HCT116 (cell line): ENCODE measurements at places on chromosomes 11 and 22.
A peak's percentile ranks its signal among the peaks of the same experiment; 100 is the strongest.

DNA sequence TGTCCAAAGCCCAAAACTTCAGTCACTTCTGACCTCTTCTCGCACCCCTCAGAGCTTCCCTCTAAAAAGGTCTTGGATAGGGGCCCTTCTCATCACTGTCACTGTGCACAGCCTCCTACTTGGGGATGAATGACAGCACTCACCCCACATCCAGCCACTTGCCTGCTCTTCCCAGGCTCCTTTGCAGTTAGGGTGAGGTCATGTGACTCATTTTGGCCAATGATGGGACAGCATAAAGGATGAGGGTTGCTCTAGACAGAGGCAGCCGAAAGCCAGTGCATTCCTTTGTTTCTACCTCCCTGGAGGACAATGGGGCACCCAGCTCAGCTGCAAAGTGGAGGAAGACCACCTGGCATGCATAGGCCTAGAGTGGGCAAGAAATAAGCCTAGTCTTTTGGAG is 1413.3 kb downstream of the TBC1D22A start:
- H3K27me3 ChIP-seq = peaks cover 4% of the 10 kb centered on the region; the same call in 1 of the 2 replicates
- no peaks in the 10 kb centered on the region for H3K4me1 ChIP-seq
- DNase-seq = no peak

DNA sequence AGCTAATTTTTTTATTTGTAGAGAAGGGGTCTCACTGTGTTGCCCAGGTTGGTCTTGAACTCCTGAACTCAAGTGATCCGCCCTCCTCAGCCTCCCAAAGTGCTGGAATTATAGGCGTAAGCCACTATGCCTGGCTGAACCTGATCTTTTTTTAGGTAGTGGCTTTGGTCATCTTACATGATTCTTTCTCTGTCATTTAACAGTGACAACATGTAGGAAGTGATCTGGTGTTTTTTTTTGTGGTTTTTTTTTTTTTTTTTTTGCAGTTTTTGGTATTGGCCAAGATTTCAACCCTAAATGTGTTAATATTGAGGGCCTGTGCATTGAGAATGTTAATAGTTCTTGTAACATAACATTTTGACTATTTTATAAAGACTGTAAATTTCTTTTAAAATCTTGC is 8.0 kb upstream of the FERMT3 start:
- no peak overlapping the region for H3K4me3 ChIP-seq
- no peak for DNase-seq
- no peak overlapping the region for H3K27ac ChIP-seq
- H3K36me3 ChIP-seq = peaks cover 80% of the 10 kb centered on the region
- H3K4me1 ChIP-seq = no peaks in the 10 kb centered on the region

DNA sequence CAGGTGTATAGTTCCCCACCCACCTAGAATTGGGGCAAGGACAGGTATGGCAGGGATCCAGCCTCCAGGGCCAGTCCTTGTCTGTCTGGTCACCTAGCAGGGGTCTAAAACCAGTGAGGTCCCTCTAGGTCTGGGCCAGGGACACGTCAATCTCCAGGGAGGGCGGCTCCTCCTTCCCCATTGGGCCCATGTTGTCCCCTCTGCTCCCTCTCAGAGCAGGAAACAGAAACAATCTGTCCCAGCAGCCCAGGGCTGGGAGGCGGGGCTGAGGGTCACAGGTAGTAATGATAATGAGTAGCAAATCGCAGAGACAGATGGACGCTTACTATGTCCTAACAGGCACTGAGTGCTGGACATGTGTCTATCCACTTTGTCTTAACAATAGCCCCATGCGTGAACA is 22.8 kb upstream of the SYT7 start:
- peak overlapping the region; percentile 48 for H3K4me3 ChIP-seq
- H3K36me3 ChIP-seq = no peaks in the 10 kb centered on the region
- peak overlapping the region; percentile 25; the same call in 1 of the 2 replicates for H3K27ac ChIP-seq
- DNase-seq = no peak
- peaks cover 50% of the 10 kb centered on the region for H3K4me1 ChIP-seq

GRCh38 chr22:36267896-36268485 is 15.1 kb downstream of the APOL1 start:
- no peaks in the 10 kb centered on the region for H3K36me3 ChIP-seq
- H3K4me1 ChIP-seq = no peaks in the 10 kb centered on the region
- H3K27me3 ChIP-seq = peaks cover 4% of the 10 kb centered on the region; the same call in 1 of the 2 replicates
- no peak overlapping the region for H3K4me3 ChIP-seq

- H3K4me1 ChIP-seq = no peaks in the 10 kb centered on the region
- no peaks in the 10 kb centered on the region for H3K36me3 ChIP-seq
- H3K27me3 ChIP-seq = no peaks in the 10 kb centered on the region
- no peak overlapping the region for H3K27ac ChIP-seq
Observed at GRCh38 chr11:96200243-96200642, 142.8 kb downstream of the MAML2 start.

DNA sequence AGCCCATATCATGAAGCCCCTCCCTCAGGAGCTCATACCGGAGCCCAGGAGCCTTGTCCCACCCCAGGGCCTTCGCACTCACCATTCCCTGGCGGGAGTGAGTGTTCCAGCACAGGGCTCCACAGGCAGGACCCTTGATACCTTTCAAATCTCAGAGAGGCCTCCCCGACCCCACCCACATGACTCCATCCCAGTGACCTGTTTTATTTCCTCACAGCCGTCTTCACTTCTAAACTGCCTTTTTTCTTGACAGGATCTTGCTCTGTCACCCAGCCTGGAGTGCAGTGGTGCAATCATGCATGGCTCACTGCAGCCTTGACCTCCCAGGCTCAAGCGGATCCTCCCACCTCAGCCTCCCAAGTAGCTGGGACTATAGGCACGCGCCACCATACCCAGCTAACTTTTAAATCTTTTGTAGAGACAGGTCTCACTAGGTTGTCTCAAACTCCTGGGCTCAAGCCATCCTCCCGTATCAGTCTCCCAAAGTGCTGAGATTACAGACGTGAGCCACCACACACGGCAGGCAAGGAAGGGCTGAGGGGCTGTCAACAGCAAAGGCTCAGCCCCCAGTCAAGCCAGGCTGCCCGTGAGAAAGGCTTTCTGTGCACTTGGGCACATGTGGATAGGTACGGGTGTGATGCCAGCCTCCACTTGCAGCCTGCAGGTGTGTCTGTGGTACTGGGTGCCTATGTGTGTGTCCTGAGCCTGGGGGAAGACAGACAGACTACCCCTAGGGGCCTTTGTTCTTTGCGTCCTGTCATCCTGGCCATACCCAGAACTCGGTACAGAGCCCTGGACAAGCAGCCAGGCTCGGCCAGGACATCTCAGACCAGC is 9.3 kb downstream of the RPL3 start:
- no peak for DNase-seq
- no peaks in the 10 kb centered on the region for H3K27me3 ChIP-seq
- peak overlapping the region; percentile 85 for H3K27ac ChIP-seq
- peaks cover 85% of the 10 kb centered on the region for H3K4me1 ChIP-seq
- H3K36me3 ChIP-seq = peaks cover 33% of the 10 kb centered on the region; the same call in 1 of the 2 replicates

DNA sequence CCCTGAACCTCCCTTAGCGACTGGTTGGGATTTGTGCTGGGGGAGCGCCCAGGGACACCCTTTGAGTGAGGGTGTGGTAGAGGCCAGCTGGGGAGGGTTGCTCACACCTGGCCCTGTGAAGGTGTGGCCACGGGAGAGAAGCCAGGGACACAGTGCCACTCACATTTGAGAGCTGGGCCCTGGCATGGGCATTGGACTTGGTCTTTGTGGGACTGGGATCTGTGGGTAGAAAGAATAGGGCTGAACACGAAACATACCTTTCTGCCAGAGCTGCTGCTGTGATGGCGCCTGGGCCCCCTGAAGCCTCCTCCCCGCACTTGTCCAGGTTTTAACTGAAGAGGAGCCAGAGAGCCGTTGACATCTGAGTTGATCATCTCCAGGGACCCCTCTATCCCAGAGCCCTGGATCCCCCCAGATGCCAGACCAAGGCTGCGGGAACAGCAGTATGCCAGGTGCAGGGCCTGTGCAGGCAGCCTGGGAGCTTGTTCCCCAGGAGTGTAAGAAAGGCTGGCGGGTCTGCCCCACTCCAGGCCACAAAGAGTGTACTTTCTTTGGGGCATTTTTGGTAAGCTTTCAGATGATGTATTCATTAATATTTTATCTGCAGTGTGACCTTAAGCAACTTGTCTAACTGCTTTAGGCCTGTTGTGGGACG is 284.1 kb downstream of the TBC1D22A start:
- no peak for DNase-seq
- no peak overlapping the region for H3K4me3 ChIP-seq
- H3K36me3 ChIP-seq = no peaks in the 10 kb centered on the region
- H3K27ac ChIP-seq = no peak overlapping the region
- H3K27me3 ChIP-seq = no peaks in the 10 kb centered on the region
- H3K4me1 ChIP-seq = no peaks in the 10 kb centered on the region; the same call in 1 of the 2 replicates

DNA sequence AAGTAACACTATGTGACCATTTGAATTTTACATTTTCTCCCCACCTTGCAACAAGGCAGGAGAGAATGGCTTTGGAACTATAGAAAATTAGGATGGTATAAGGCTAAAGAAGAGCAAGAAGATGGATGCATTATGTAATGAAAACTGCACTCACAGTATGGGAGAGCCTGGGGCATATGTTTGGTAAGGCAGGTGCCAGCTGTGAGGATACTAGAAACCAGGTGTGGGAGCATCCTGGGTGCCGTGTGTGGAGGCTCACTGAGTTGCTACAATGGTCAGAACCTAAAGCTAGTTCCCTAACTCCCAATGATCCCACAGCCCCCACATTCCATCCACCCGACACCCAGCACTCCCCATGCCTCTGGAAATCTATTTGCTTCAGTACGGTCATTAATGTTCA is 42.9 kb downstream of the UBASH3B start:
- DNase-seq = no peak
- H3K27me3 ChIP-seq = no peaks in the 10 kb centered on the region
- no peak overlapping the region for H3K27ac ChIP-seq
- no peaks in the 10 kb centered on the region for H3K4me1 ChIP-seq
- H3K36me3 ChIP-seq = no peaks in the 10 kb centered on the region

GRCh38 chr11:27085605-27086004 is 45.0 kb downstream of the BBOX1 start:
- H3K4me3 ChIP-seq = no peak overlapping the region
- no peaks in the 10 kb centered on the region for H3K4me1 ChIP-seq
- H3K27ac ChIP-seq = no peak overlapping the region
- no peaks in the 10 kb centered on the region for H3K36me3 ChIP-seq
- no peak for DNase-seq

GRCh38 chr11:36367806-36368680 is 72.0 kb downstream of the PRR5L start:
- H3K27ac ChIP-seq = no peak overlapping the region
- no peaks in the 10 kb centered on the region for H3K36me3 ChIP-seq
- no peak overlapping the region for H3K4me3 ChIP-seq
- H3K27me3 ChIP-seq = peaks cover 33% of the 10 kb centered on the region; the same call in 1 of the 2 replicates
- DNase-seq = no peak
- H3K4me1 ChIP-seq = no peaks in the 10 kb centered on the region

DNA sequence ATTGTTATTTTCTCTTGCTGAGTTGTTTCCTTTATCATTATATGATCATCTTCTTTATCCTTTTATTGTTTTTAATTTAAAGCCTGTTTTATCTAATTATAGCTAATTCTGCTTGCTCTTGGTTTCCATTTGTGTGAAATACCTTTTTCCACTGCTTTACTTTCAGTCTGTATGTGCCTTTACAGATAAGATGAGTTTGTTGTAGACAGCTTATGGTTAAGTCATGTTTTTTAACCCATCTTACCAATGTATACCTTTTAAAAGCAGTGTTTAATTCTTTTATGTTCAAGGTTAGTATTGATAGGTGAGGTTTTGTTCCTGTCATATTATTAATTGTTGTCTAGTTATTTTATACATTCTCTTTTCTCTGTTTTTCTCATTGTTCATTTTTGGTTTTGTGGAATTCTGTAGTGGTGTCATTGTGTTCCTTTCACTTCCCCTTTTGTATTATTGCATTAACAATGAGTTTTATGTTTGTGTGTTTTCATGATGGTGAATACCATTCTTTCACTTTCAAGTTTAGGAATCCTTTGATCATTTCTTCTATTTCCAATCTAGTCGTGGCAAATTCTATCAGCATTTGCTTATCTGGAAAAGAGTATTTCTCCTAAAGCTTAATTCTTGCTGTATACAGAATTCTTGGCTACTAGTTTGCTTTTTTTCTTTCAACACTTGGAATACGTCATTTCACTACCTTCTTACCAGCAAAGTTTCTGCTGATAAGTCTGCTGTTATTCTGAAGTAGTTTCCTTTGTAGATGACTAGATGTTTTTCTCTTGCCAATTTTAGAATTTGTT is 21.8 kb downstream of the OR5AN1 start:
- no peaks in the 10 kb centered on the region for H3K27me3 ChIP-seq
- H3K4me3 ChIP-seq = no peak overlapping the region
- DNase-seq = no peak
- H3K36me3 ChIP-seq = no peaks in the 10 kb centered on the region

GRCh38 chr11:34259087-34259486 is 98.7 kb downstream of the ABTB2 start:
- DNase-seq = no peak
- H3K36me3 ChIP-seq = no peaks in the 10 kb centered on the region
- H3K27ac ChIP-seq = no peak overlapping the region
- peaks cover 26% of the 10 kb centered on the region for H3K4me1 ChIP-seq
- H3K4me3 ChIP-seq = no peak overlapping the region

- peaks cover 46% of the 10 kb centered on the region for H3K36me3 ChIP-seq
- no peaks in the 10 kb centered on the region for H3K27me3 ChIP-seq
- no peak overlapping the region for H3K27ac ChIP-seq
- no peak overlapping the region for H3K4me3 ChIP-seq
- H3K4me1 ChIP-seq = no peaks in the 10 kb centered on the region
Observed at GRCh38 chr11:68927280-68928135, 23.8 kb downstream of the IGHMBP2 start.

DNA sequence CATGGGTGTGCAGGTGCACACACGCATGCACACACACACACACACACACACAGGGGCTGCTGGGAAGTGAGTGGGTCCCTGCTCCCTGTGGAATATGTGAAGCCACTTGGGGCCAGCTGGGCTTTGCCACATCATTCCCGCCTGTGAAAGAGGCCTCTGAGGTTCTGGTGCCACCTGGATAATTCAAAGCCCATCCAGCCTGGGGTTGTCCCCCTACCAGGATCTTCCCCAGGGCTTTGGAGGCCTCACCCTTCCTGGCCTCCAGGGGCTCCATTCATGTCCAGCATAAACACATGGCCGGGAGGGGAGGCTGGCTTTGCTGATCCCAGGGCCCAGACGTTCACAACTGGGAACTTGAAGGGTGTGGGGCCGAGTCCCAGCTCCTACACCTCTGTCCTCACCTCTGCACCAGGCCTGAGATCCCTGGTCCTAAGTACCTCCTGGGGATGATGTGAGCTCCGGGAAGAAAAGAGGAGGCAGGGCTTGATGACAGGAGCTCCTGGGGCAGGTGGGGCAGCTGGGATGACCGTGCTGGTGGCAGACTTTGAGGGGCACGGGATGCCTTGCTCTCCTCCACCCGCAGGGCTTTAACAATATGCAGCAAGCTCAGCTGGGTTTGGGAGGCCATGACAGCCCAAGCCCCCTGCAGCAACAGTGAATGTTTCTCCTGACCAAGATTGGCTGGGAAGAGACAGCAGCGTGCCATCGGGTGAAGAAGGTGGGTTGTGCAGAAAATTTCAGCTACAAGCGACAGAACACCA is 14.2 kb downstream of the LINC01488 start:
- H3K36me3 ChIP-seq = no peaks in the 10 kb centered on the region
- peaks cover 3% of the 10 kb centered on the region; the same call in 1 of the 2 replicates for H3K27me3 ChIP-seq
